ENCODE measurements at places on chromosomes 6 and 20. TPM values are rescaled to one million over a fixed set of nuclear protein-coding genes. Genes with fewer than 3 reads are reported as not detected.

Gene TPD52L1
- total RNA-seq, result 318 TPM

Gene C20orf144
- not detected for total RNA-seq

Gene KHDRBS2
- total RNA-seq, result not detected

Gene RIMS4
- not detected for total RNA-seq

GRCh38 chr6:67881706-67882065 lies 753.4 kb upstream of the ADGRB3 start:
- no peak for DNase-seq

- no peak for DNase-seq
Measured at GRCh38 chr20:53961527-53961926, 108.9 kb downstream of the BCAS1 start.

GRCh38 chr6:135146162-135146934 lies 34.8 kb upstream of the MYB start:
- peak; percentile 48 for DNase-seq

GRCh38 chr6:168021581-168021980 lies 24.1 kb downstream of the KIF25 start:
- DNase-seq, result no peak

DNA sequence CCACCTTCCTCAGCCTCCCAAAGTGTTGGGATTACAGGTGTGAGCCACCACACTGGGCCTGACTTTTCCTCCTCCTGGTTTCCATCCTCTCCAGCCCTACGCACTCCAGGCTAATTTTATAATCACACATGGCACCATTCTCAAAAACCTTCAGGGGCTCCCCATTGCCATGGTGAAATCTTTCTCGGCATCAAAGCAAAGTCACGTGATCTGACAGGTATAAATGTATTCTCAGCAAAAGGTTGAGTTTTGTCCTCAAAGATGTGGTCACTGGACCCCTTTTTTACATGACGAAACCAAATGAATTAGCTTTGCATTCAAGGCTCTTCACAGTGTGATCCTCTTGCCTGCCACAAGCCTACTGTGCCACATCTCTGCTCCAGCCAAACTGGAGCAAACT lies 15.5 kb downstream of the ARMC12 start:
- no peak for DNase-seq
